Naive thymus-derived CD4-positive, alpha-beta T cell (primary cell): ENCODE measurements at places on chromosomes 12 and 14. TPM values are rescaled to one million over a fixed set of nuclear protein-coding genes. Genes with fewer than 3 reads are reported as not detected.

The FAM222A gene
- polyA plus RNA-seq: 0.09 TPM

The ZNF219 gene
- 2.3 TPM for polyA plus RNA-seq

The CEBPE gene
- polyA plus RNA-seq: 0.65 TPM

The RNFT2 gene
- 1.2 TPM for polyA plus RNA-seq

The ANO2 gene
- not detected for polyA plus RNA-seq

The PRKD1 gene
- not detected for polyA plus RNA-seq

The TAS2R7 gene
- not detected for polyA plus RNA-seq

The KLRD1 gene
- polyA plus RNA-seq: 1.9 TPM

The NCOR2 gene
- polyA plus RNA-seq: 5.3 TPM

The GLI1 gene
- polyA plus RNA-seq: not detected

The PIWIL1 gene
- not detected for polyA plus RNA-seq

The HEBP1 gene
- polyA plus RNA-seq: 33.5 TPM

The TUNAR gene
- polyA plus RNA-seq: not detected
